ENCODE measurements at places on chromosomes 16 and 17.
A peak's percentile ranks its signal among the peaks of the same experiment; 100 is the strongest.

GRCh38 chr17:78844301-78845005, 3.8 kb upstream of the USP36 start:
- DNase-seq: no peak

- no peak for DNase-seq
Observed at GRCh38 chr17:60361889-60362288, 30.0 kb downstream of the USP32 start.

DNA sequence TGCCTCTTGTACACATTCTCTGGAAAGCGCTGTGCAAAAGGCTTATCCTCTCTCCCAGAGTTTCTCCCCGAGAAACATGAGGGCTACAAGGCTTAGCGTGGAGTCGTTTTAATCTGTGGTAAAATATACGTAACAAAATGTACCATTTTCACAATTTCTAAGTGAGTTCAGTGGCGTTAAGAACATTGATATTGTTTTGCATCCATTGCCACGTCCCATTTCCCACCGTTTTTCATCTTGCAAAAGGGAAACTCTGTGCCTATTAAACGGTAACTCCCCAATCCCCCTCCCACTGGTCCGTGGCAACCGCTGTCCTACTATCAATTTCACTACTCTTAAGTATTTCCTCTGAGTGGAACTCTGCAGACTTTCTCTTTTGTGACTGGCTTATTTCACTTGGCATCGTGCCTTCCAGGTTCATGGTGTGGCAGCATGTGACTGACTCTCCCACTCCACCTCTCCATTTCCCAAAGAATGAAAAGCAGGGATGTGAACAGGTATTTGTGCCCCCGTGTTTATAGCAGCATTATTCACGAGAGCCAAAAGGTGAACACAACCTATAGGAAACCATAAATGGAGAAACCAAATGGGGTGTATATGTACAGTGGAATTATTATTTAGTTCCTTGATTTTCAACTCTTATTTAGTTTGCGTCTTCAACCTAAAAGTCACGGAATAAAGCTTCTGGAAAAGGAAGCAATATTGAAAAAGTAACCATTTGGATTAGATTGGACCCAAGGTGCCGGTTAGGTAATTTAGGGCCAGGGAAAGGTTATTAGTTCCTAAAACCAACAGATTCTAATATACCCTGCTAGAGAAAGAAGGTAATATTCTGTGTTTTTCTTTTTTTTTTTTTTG, 1.1 kb upstream of the USP32 start:
- DNase-seq: peak; percentile 50

GRCh38 chr17:51078009-51078592, 42.6 kb downstream of the SPAG9 start:
- no peak for DNase-seq

- no peak for DNase-seq
Observed at GRCh38 chr16:69239851-69240250, 52.9 kb downstream of the SNTB2 start.

GRCh38 chr16:71645450-71645849, 19.5 kb downstream of the MARVELD3 start:
- DNase-seq: no peak

DNA sequence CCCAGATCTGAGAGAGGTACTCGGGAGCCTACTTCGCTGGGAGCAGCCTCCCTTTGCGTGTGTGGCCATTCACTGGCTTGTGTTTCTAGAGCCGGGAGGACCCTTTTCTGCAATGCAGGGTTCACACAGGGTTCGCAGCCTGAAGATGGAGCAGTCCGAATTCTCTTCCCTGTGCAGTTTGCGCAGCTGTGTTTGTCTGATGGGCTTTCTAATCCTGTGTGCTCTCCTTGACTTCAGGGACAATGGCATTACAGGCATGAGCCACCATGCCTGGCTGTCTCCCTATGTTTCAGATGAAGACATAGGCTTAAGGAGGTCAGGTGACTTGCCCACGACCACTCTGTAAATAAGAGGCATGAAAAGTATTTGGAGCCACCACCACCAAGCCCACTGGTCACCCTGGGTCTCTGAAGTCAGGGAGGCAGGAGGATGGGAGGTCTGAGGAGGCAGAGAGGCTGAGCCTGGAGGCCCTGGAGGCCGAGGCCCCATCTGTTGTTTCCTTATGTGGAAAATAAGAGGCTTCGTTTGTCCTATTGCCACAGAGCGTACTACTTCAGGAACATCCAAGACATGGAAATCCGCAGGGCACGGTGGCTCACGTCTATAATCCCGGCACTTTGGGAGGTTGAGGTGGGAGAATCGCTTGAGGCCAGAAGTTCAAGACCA, 5.0 kb upstream of the STH start:
- no peak for DNase-seq

Measured in activated naive CD4-positive, alpha-beta T cell treated with anti-CD3 and anti-CD28 coated beads, Interleukin-2, amount 10 ng/mL, durations not matched to agents 7 days and 5 days (primary cell).